ENCODE measurements at places on chromosomes 1 and 21.
A peak's percentile ranks its signal among the peaks of the same experiment; 100 is the strongest.

DNA sequence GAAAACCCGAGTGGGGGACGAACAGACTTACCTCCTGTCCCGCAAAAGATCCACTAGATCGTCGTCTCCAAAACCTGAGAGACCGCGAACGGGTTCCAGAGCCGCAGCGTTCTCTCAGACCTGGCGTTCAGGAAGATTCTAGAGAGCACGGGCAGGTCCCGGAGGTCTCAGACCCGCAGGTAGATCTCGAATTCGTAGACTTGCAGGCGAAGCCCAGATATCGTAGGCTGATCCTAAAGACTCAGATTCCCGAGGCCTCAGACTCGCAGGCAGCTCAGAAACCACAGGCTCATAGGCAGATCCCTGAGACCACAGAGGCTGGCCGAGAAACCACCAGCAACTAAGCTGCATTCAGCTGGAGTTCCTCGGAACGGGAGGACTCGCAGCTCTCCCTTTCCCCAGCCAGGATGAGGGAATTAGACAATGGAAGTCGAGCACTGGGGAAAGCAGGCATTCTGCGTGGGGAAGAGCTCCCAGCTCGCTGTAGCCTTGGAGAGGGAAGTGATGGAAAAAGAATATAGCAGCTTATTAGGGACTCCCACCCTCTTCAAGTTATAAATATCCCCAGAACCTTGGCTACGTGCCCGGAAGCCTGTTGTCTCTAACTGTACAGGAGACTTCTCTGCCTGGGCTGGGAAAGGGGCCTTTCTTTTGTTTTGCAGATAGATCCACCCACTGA lies at the start of gene ZNF436:
TSS of gene ZNF436 (minus strand) at position 502 of the 679 bp plus-strand sequence. CDS start 1,831 bp downstream, outside the sequence.
- peak; percentile 10 for DNase-seq
- peaks cover 29% of the 10 kb centered on the region for H3K36me3 ChIP-seq
- H3K27ac ChIP-seq: peak within 1 kb of the TSS; percentile 95
- H3K4me3 ChIP-seq: peak within 1 kb of the TSS; percentile 92
- H3K4me1 ChIP-seq: peaks cover 29% of the 10 kb centered on the region

DNA sequence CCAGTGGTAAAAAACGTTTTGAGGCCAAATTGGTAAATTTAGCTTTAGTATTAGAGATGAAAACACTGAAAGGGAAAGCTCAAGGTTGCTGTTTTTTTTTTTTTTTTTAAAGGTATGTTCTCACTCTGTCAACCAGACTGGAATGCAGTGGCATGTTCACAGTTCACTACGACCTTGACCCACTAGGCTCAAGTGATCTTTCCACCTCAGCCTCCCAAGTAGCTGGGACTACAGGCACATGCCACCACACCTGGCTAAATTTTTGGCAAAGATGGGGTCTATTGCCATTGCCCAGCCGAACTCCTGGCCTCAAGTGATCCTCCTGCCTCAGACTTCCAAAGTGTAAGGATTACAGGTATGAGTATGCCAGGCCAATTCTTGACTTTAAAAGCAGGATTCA lies 18.9 kb downstream of the LRIF1 start:
- no peaks in the 10 kb centered on the region for H3K4me1 ChIP-seq
- H3K36me3 ChIP-seq: peaks cover 35% of the 10 kb centered on the region
- peaks cover 1% of the 10 kb centered on the region for H3K27me3 ChIP-seq
- no peak overlapping the region for H3K4me3 ChIP-seq

DNA sequence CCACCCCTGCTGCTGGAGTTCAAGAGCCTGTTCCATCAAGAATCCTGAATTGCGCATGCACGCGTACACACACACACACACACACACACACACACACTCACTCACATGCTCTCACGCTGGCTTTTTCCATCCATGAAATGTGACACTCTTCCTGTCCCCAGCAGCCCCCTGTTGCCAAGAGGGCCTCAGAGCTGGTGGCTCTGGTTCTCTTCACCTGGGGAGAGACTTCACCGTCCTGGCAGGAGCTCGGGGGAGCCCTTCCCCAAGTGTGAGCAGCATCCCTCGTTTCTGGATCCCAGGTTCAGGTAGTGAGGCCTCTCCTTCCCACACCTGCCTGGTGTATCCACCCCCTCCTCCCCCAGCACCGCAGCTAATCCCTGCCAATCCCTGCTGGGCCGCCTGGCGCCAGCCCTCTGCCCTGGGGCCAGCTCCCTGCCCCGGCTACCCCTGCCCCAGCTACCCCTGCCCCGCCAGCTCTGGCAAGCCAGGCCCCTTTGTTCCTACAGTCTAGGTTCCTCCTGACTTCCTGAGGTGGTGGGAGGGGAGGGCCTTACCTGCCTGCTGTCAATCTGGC lies 9.9 kb downstream of the PLOD1 start:
- H3K4me1 ChIP-seq: peaks cover 2% of the 10 kb centered on the region
- DNase-seq: no peak
- peaks cover 14% of the 10 kb centered on the region for H3K36me3 ChIP-seq
- H3K27ac ChIP-seq: no peak overlapping the region

GRCh38 chr1:94793296-94793656 lies 26.9 kb upstream of the SLC44A3 start:
- H3K27me3 ChIP-seq: peaks cover 10% of the 10 kb centered on the region
- H3K36me3 ChIP-seq: no peaks in the 10 kb centered on the region
- no peak overlapping the region for H3K4me3 ChIP-seq
- no peak for DNase-seq
- no peak overlapping the region for H3K27ac ChIP-seq

DNA sequence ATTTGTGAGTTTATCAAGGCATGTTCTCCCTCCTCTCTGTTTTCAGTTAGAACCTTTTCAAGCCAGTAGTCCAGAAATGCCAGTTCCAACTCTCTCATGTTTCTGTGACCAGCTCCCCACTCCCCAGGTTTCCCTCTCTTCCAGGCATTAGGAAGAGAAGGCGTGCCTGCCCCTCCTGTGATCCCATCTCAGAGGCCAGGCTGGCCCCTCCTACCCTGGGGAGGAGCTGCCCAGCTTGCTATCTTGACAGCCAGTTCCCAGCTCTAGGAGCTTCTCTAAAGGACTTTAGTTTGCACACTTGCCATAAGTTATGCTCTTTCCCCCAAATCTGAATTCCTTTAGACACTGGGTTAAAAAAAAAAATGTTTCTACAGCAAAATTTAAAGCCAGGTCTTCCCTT lies 8.9 kb downstream of the HYI start:
- H3K4me1 ChIP-seq: no peaks in the 10 kb centered on the region
- no peak overlapping the region for H3K27ac ChIP-seq
- H3K4me3 ChIP-seq: no peak overlapping the region
- H3K36me3 ChIP-seq: peaks cover 47% of the 10 kb centered on the region

- H3K27me3 ChIP-seq: peaks cover 5% of the 10 kb centered on the region
- no peaks in the 10 kb centered on the region for H3K4me1 ChIP-seq
- H3K4me3 ChIP-seq: no peak overlapping the region
- H3K36me3 ChIP-seq: no peaks in the 10 kb centered on the region
- H3K27ac ChIP-seq: no peak overlapping the region
These were observed 1.0 kb downstream of the DMRTB1 start for GRCh38 chr1:53460211-53460634.

GRCh38 chr1:53331446-53332185 lies 3.7 kb upstream of the LRP8 start:
- no peaks in the 10 kb centered on the region for H3K27me3 ChIP-seq
- H3K27ac ChIP-seq: no peak overlapping the region
- peaks cover 6% of the 10 kb centered on the region for H3K36me3 ChIP-seq

GRCh38 chr1:31381394-31382294 lies 8.8 kb upstream of the FABP3 start:
- H3K27ac ChIP-seq: no peak overlapping the region
- peaks cover 6% of the 10 kb centered on the region for H3K27me3 ChIP-seq
- H3K36me3 ChIP-seq: no peaks in the 10 kb centered on the region
- H3K4me1 ChIP-seq: peaks cover 1% of the 10 kb centered on the region
- no peak for DNase-seq

DNA sequence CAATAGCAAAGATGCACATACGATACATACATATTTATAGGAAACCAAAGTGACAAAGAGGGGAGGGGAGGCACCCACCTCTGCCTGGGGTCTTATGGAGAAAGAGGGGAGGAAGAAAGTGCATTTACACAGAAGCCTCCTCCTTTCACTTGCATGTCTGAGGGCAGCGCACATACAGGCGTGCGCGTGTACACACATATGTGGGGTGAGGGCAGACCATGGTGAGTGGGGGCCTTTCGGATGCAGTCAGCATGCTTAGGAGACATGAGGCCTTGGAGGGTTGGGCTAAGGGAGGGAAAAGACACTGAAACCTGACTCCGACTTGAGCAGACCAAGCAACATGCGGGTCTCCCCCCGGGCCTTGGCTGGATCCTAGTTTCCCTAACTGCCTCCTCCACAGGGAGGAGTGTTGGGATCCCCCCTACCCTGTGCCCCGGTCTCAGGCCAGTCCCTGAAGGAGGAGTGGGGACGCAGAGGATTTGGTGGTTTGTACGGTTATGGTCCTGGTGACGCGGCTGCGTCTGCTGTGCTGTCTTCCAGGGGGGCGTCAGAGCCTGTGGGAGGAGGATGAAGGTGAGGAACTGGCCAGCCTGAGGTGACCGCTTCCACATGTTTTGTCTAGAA lies 15.2 kb downstream of the LRRC71 start:
- H3K4me3 ChIP-seq: no peak overlapping the region
- no peaks in the 10 kb centered on the region for H3K36me3 ChIP-seq
- H3K27ac ChIP-seq: no peak overlapping the region

DNA sequence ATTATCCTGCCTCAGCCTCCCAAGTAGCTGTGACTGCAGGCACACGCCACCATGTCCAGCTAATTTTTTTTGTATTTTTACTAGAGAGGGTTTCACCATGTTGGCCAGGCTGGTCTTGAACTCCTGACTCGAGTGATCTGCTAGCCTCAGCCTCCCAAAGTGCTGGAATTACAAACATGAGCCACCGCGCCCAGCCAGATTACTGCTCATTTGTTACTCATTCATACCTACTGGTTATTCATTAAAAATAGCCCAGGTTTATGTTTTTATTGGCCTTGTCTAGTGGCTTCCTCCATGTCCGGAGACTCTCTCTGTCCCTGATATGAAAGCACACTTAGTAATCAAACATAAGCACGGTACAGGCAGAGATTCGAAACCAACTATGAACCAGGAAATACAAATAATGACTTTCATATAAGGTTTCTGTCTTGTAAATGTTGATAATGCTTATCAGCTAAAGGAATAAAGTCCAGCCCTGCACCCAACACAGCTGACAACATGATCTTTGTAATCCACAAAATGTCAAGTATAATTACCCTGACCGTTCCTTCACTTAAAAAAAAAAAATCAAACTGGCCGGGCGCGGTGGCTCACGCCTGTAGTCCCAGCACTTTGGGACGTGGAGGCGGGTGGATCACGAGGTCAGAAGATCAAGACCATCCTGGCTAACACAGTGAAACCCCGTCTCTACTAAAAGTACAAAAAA lies 50.4 kb upstream of the CXADR start:
- H3K4me3 ChIP-seq: no peak overlapping the region
- H3K4me1 ChIP-seq: no peaks in the 10 kb centered on the region
- DNase-seq: no peak
- no peaks in the 10 kb centered on the region for H3K36me3 ChIP-seq

GRCh38 chr21:39855595-39855994 lies 11.6 kb upstream of the PCP4 start:
- H3K4me3 ChIP-seq: no peak overlapping the region
- no peaks in the 10 kb centered on the region for H3K27me3 ChIP-seq
- DNase-seq: no peak
- no peak overlapping the region for H3K27ac ChIP-seq
- no peaks in the 10 kb centered on the region for H3K36me3 ChIP-seq

DNA sequence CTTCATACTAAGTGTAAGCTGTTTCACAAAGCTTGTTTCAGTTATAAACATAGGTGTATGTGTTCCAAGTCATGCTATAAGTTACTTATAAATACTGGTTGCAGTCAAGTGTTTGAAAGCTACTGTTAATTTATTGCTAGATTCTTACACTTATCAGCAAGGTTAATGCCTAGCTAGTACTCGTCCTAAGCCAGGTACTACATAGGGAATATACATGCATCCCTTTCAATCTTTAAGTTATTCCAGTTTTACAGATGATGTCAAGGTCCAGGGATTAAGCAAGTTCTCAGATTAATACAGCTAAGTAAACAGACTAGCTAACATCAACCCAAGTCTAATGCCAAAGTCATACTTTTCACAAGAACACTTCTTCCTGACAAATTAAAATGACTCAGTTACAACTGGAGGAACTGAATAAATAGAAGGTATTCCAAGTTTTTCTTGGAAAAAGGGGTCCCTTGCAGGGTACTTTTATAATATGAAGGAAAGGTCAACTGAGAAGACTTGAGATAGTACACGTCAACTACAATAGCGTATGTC lies 652.2 kb upstream of the USP24 start:
- no peak overlapping the region for H3K4me3 ChIP-seq
- H3K4me1 ChIP-seq: no peaks in the 10 kb centered on the region
- no peaks in the 10 kb centered on the region for H3K27me3 ChIP-seq
- DNase-seq: no peak

GRCh38 chr1:198467907-198468306 lies 72.6 kb downstream of the ATP6V1G3 start:
- no peak for DNase-seq
- no peaks in the 10 kb centered on the region for H3K27me3 ChIP-seq
- no peaks in the 10 kb centered on the region for H3K4me1 ChIP-seq

DNA sequence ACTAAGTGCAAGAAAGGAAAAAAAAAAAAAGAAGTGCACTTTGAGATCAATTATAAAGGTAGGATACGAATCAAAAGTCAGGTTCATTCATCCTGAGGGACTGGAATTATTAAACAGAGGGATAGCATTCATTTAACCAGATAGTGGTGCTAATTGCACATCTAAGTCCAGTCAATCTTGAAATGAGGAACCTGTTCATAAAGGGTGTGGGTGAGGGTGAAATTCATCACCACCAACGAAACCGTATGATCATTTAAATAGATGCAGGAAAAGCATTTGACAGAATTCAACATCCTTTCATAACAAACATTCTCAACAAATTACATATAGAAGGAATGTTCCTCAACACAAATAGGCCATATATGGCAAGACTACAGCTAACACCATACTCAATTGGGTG lies 5.6 kb downstream of the CTSS start:
- H3K36me3 ChIP-seq: peaks cover 53% of the 10 kb centered on the region
- no peaks in the 10 kb centered on the region for H3K27me3 ChIP-seq
- peaks cover 28% of the 10 kb centered on the region for H3K4me1 ChIP-seq
- H3K27ac ChIP-seq: no peak overlapping the region

DNA sequence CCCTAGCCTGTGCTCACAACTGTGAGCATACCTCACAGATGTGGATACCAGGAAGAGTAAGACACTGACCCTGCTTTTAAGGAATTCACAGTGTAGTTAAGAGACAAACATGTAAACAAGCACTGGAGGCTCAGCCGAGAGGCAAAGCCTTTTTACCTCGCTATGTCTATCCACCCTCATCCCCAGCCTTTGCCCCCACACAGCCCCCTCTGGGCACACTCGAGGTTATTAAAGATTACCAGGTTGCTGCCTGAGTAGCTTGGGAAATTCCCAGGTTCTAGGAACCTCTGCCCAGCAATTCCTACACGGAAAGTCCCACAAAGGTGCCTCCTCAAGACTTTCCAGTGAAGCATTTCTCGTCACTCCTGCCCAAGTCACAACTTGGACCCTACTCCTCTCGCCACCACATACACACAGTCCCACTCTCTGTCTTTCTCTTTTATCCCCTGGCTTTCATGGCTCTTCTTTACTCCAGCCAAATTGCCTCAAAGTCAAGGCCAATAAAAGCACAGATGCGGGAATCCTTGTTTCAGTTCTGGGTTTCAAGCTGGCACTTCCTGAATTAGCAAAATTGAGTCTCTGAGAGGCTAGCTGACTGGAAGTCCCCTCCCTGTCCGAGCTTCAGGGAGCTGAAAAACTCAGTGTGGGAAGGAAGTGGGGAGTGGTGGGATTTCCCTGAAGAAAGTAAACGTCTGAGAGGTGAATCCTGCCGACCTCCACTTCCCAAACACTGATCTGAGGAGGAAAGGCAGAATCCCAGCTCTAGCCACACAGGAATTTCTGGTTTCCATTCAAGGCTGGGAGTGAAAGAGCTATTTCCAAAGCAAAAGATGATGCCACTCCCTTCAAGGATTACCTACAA lies 7.6 kb downstream of the DENND2D start:
- no peaks in the 10 kb centered on the region for H3K27me3 ChIP-seq
- H3K36me3 ChIP-seq: peaks cover 98% of the 10 kb centered on the region
- peak overlapping the region; percentile 80 for H3K27ac ChIP-seq
- no peak for DNase-seq
- peaks cover 83% of the 10 kb centered on the region for H3K4me1 ChIP-seq
